ENCODE measurements at places on chromosomes 7 and 10.

DNA sequence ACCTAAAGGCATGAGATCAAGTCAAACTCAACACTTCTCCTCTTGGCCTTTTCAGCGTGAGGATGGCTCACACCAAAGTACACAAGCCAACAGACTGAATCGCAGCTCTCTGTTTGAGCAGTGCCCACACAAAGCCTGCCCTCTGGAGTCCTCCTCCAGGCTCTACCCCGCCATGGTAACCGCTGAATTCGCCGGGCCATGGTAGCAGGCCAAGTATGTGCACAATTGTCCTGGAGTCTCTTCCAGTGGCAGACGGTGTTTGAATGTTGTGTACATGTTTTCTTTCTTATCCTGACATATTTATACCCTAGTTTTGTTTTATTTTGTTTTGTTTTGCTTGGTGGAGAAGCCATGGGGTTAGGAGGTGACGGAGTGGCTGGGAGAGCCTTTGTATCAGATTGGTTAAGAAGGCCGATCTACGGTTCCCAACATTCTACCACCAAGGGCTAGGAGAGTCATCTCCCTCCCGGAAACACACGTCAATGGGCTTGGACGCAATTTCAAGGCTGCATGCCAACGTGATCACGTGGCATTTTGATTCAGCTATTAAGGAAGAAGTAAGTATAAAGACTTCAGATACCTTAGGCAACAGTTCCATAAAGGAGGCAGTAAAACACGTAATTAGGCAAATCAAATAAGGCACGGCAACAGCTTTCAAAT, 12.1 kb upstream of the SHH start:
- DNase-seq = peak; percentile 87

- DNase-seq = peak; percentile 51
Observed at GRCh38 chr10:103967448-103968071, 620 bp downstream of the SLK start.

DNA sequence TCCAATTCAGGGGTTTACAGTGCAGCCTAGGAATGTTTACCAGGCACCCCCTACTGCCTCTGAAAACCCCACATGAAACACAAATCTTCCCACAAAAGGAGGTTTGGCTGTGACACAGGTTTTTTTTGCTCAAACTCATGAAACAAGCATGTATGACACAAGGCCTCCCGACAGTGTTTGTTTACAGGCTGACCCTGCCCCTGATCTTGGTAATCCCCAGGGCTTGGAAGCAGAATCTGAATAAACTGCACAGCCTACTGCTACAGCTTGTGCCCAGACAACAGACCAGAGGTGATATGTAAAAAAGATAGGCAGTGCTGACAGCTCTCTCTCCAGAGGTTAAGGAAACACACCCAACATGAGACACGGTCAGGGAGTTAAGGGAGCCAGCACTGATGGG, 184.2 kb downstream of the KMT2E start:
- DNase-seq = peak; percentile 83

DNA sequence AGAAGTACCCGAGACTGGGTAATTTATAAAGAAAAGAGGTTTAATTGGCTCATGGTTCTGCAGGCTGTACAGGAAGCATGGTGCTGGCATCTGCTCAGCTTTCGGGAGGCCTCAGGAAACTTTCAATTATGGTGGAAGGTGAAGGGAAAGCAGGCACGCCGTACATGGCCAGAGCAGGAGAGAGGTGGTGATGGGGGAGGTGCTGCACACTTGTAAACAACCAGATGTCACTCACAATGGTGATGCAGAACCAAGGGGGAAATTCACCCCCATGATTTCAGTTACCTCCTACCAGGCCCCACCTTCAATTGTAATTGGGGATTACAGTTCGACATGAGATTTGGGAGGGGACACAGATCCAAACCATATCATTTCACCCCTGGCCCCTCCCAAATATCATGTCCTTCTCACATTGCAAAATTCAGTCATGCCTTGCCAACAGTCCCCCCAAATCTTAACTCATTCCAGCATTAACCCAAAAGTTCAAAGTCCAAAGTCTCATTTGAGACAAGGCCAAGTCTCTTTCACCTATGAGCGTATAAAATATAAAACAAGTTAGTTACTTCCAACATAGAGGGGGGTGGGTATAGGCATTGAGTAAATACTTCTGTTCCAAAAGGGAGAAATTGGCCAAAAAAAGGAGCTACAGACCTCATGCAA, 50.0 kb downstream of the RSBN1L start:
- no peak for DNase-seq

- peak; percentile 9 for DNase-seq
Observed at GRCh38 chr7:32316839-32317238, 173.3 kb downstream of the LSM5 start.

DNA sequence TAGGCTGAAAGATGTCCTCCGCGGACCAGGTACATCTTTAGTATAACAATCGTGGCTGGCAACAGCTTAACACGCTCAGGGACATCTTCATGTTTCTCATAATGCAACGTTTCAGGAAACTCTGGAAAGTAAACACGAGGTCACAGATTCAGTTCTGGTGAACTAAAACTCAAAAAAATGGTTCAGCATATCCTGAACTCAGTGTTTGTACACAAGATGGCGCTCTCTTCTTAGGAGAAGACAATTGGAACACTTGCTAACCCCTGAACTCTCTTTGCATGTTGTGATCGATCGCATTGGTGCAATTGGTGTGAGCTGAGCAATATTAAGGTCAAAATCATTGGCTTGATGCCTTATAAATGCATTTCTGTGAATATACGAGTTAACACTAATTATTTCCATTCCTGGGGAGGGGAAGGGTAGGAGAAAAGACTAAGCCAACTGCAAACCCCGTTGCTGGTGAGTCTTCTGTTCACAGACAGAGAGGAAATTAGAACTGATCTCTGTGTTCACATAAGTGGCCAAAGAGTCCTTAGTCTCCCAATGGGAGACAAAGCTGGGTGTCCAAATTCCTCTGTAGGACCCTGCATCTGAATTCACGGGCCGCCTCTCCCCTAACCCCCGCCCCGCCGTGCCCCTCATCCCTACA, 52.6 kb upstream of the FAM180A start:
- DNase-seq = peak; percentile 72

- DNase-seq = no peak
Observed at GRCh38 chr10:11227103-11227502, 209.4 kb downstream of the CELF2 start.

DNA sequence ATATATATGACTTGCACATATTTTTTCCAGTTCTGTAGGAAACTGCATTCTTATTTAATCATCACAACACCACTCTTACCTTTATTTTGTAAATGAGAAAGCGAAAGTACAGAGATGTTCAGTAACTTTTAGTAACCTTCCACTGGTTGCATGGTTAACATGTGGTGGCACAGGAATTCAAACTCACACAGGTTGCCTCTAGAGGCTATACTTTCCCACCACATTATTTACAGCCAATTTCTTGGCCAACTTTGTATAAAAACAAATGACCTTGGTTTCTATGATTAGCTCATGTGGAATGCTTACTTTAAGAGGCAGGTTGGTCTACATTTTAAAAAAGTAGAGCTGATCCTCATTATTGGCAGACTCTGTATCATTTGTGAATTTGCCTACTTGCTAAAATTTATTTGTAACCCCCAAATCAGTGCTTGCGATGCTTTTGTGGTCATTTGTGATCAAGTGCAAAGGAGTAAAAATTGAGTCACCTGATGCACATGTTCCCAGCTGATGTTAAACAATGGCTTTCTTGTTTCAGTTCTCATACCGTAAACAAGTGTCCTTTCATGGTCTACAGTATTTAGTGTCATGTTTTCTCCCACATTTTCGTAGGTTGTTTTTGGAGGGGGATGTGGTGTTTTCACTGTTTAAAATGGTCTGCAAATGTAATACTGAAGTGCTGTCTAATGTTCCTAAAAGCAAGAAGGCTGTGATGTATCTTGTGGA, 14.8 kb downstream of the BBS9 start:
- DNase-seq = peak; percentile 87

- DNase-seq = no peak
Observed at GRCh38 chr10:114720685-114721278, 62.7 kb upstream of the ABLIM1 start.

- DNase-seq = no peak
Observed at GRCh38 chr7:101023839-101024238, 4.0 kb downstream of the MUC17 start.

All from M059J (cell line).